NT2/D1 (cell line): ENCODE measurements at places on chromosomes 16 and 17.
A peak's percentile ranks its signal among the peaks of the same experiment; 100 is the strongest.

- no peak for DNase-seq
These were observed 36.5 kb downstream of the GLP2R start for GRCh38 chr17:9862220-9862619.

DNA sequence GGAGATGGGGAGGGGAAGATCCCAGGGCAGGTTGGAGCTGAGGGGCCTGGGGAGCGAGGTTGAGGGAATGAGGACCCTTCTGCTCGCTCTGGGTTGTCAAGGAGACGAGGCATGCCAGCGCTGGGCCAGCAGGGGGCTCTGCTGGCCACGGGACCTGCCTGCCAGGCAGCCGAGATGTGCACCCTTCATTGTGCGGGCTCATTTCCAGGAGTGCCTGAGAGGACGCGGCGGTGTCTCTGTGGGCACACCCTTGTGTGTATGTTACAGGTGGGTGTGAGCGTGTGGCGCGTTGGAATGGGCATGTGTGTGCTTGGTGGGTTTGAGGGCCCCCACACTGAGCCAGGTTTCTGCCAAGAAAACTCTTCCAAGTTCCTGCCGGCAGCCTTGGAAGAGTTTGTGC, 15.9 kb downstream of the ARHGAP23 start:
- peak; percentile 43 for DNase-seq

- no peak for DNase-seq
These were observed 382.6 kb upstream of the GOT2 start for GRCh38 chr16:59116744-59117143.

DNA sequence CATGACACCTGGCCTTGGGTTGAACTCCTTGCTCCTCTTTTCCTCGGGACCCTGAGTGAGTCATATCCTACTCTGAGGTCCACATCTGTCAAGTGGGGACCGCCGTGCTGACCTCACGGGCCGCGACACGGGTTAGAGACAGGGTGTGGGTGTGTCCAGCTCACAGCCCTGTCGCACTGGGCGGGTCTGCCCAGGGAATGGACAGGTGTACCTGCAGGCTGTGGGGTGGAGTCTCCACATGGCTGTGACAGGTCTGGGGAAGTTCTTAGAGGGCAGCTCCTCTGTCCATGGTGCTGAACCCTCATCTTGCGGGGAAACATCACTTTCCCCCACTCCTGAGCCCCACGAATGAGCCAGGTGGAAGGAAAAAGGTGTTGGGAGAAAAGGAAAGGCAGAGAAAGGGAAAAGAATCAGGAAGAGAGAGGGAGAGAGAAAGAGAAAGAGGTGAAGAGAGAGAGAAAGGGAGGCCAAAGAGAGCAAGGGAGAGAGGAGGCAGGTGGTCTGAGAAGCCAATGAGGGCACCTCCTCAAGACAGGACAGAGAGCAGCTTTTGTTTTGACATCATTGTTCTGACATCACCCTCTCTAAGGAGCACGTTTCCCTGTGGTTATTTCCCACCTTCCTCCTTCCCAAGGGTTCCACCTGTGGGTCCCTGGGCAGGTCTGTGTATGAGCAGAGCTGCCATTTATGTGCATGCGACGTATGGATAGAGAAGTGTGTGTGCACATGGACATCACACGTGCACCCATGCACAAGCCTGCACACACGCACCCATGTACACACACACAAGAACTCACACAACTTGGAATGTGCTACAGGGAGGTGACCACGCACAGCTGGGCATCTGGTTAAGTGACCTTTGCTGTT, 32.6 kb upstream of the CBFA2T3 start:
- no peak for DNase-seq

DNA sequence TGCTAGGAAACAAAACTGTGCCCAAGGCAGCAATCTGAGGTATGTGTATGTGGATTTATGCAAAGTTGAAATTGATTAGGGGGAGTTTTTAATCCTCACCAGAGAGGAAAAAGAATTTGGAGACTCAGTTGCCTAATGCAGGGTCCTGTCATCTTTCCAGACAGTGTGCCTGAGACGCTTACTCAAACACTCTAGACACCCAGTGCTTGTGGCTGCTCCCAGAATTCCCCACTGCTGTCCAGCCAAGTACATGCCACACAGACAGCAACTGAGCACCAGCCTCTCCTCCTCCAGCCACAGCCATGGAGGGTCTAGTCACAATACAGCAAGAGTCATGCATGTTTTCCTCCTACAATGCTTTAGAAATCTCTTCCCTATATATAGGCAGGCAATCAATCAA, 118.1 kb downstream of the HIC1 start:
- no peak for DNase-seq

DNA sequence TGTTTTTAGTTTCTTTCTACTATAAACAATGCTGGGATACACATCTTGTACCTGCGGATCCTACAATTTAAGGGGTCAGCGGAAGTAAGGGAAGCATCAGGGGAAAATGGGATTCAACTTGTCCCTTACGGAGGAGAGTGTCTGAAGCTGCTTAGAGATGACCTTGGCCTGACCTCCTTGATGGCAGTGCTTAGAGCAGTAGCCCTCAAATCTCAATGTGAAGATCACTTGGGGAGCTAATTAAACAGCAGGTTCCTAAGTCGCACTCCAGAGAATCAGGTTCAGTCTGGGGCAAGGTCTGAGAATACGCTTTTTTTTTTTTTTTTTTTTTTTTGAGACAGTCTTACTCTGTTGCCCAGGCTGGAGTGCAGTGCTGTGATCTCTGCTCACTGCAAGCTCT, 9.6 kb upstream of the METTL16 start:
- no peak for DNase-seq

DNA sequence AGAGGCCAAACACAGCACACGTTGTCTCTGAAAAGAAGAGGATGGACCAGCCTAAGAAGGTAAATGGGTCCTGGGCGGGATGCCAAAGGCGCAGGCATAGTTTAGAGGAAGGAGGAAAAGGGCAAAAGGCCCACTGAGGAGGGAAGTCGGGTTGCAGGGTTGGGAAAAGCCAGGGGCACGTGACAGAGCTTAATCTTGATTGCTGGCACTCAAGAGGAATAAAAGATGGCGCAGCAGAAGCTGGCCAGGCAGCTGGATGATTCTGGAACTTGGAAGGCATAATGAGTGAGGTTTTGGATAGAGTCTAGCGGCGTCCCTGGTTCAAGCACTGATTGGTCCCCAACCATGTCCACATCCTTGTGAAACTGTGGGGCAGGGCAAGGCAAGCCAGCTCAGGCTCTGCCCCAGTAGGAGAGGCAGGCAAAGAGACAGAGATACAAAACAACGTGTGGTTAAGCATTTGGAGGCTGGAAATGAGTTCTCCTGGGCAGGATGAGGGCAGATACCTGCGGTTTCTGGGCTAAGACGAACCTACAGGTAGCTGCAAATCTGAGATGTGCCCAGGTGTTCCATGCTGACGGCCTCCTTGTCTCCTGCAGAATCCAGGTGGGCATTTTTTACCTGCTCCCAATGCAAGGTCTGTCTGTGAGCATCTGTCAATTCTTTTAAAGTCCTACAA, 52.7 kb upstream of the CIBAR2 start:
- DNase-seq, result no peak
